HCT116 (cell line): ENCODE measurements at places on chromosomes 2 and 18. TPM values are rescaled to one million over a fixed set of nuclear protein-coding genes. Genes with fewer than 3 reads are reported as not detected.

Gene CENPA
- total RNA-seq: 45.8 TPM

Gene SLC40A1
- total RNA-seq: 1.5 TPM

Gene NEU2
- not detected for total RNA-seq

Gene PCARE
- total RNA-seq: not detected

Gene SOWAHC
- total RNA-seq: 16.6 TPM

Gene IHH
- 0.17 TPM for total RNA-seq

Gene PSMA8
- total RNA-seq: not detected

Gene ZSWIM2
- total RNA-seq: not detected

Gene C2orf42
- 17.4 TPM for total RNA-seq

Gene PXDN
- 10.7 TPM for total RNA-seq

Gene UGT1A3
- not detected for total RNA-seq

Gene AOX1
- 0.71 TPM for total RNA-seq

Gene TAF1B
- 27.9 TPM for total RNA-seq

Gene DNAJC5G
- 2.5 TPM for total RNA-seq

Gene IL36A
- not detected for total RNA-seq

Gene GKN1
- not detected for total RNA-seq

Gene ICOS
- total RNA-seq: not detected

Gene CHRND
- not detected for total RNA-seq

Gene CLASP1
- 41.9 TPM for total RNA-seq

Gene VWA3B
- 0.47 TPM for total RNA-seq

Gene ZNF407
- total RNA-seq: 7.6 TPM

Gene EMILIN1
- total RNA-seq: 0.59 TPM

Gene KIF3C
- total RNA-seq: 5.4 TPM

Gene DNAH6
- 1.6 TPM for total RNA-seq

Gene ERLEC1
- 26.9 TPM for total RNA-seq

Gene DCC
- not detected for total RNA-seq

Gene PAX3
- total RNA-seq: not detected

Gene IGFBP2
- total RNA-seq: 143 TPM

Gene ZC3H6
- 7.0 TPM for total RNA-seq

Gene OXER1
- total RNA-seq: not detected

Gene MOCOS
- total RNA-seq: 12.1 TPM

Gene HRH4
- total RNA-seq: not detected

Gene PJVK
- 2.6 TPM for total RNA-seq

Gene SERPINB10
- not detected for total RNA-seq

Gene TEX44
- not detected for total RNA-seq

Gene FBLN7
- total RNA-seq: 0.34 TPM

Gene FSHR
- not detected for total RNA-seq

Gene OSBPL6
- 11.6 TPM for total RNA-seq

Gene PID1
- total RNA-seq: 0.15 TPM

Gene EML6
- total RNA-seq: 6.6 TPM

Gene SRD5A2
- total RNA-seq: not detected

Gene POTEF
- total RNA-seq: 3.5 TPM

Gene PKDCC
- total RNA-seq: 0.84 TPM

Gene C18orf63
- not detected for total RNA-seq

Gene DSG2
- 123 TPM for total RNA-seq

Gene SLC14A1
- total RNA-seq: not detected

Gene ARHGAP25
- 0.27 TPM for total RNA-seq

Gene CNGA3
- total RNA-seq: not detected

Gene TMEM178A
- total RNA-seq: 1.3 TPM

Gene ALK
- not detected for total RNA-seq

Gene COL5A2
- total RNA-seq: 2.3 TPM

Gene KIF1A
- 0.27 TPM for total RNA-seq

Gene SLC38A11
- total RNA-seq: not detected

Gene GALNT13
- 0.44 TPM for total RNA-seq

Gene RGPD5
- total RNA-seq: 39.1 TPM
